ENCODE measurements at places on chromosomes 2 and 18. TPM values are rescaled to one million over a fixed set of nuclear protein-coding genes. Genes with fewer than 3 reads are reported as not detected.

GYPC gene
- 91.5 TPM for total RNA-seq

TRIM54 gene
- not detected for total RNA-seq

LIPT1 gene
- total RNA-seq, result 5.8 TPM

PDE11A gene
- total RNA-seq, result not detected

ALPI gene
- total RNA-seq, result not detected

PID1 gene
- 59.2 TPM for total RNA-seq

CLEC4F gene
- total RNA-seq, result 0.38 TPM

VWA3B gene
- total RNA-seq, result not detected

BMP10 gene
- not detected for total RNA-seq

DDX18 gene
- total RNA-seq, result 48.7 TPM

HOXD11 gene
- not detected for total RNA-seq

SLC16A14 gene
- total RNA-seq, result 3.3 TPM

NAT8 gene
- total RNA-seq, result not detected

SERPINB7 gene
- not detected for total RNA-seq

ZNF892 gene
- total RNA-seq, result 7.2 TPM

TUBB8B gene
- total RNA-seq, result not detected

ACSL3 gene
- 40.1 TPM for total RNA-seq

TRABD2A gene
- total RNA-seq, result 13.4 TPM

ANKRD30BL gene
- total RNA-seq, result not detected

WNT10A gene
- not detected for total RNA-seq

DNER gene
- total RNA-seq, result 0.57 TPM

EIPR1 gene
- 15.4 TPM for total RNA-seq

PLGLB1 gene
- total RNA-seq, result 13.0 TPM

AQP12B gene
- not detected for total RNA-seq

HDLBP gene
- total RNA-seq, result 434 TPM

IL1RN gene
- 105 TPM for total RNA-seq

SNORC gene
- 0.17 TPM for total RNA-seq

COQ10B gene
- total RNA-seq, result 26.9 TPM

COL6A3 gene
- 983 TPM for total RNA-seq

DSG4 gene
- not detected for total RNA-seq

CCDC141 gene
- total RNA-seq, result 24.5 TPM

NDC80 gene
- 2.0 TPM for total RNA-seq

DES gene
- 20.5 TPM for total RNA-seq

ALPP gene
- not detected for total RNA-seq

TEX44 gene
- not detected for total RNA-seq

DOK6 gene
- 0.66 TPM for total RNA-seq

NMUR1 gene
- 10.2 TPM for total RNA-seq

SCN2A gene
- total RNA-seq, result 0.22 TPM

LAMA1 gene
- total RNA-seq, result 1.3 TPM

EXOC6B gene
- 40.5 TPM for total RNA-seq

CPS1 gene
- 7.3 TPM for total RNA-seq

CLASP1 gene
- 102 TPM for total RNA-seq

RESP18 gene
- not detected for total RNA-seq

SERPINB12 gene
- not detected for total RNA-seq

CXCR1 gene
- not detected for total RNA-seq

CNNM3 gene
- 9.9 TPM for total RNA-seq

LRRTM1 gene
- not detected for total RNA-seq

BOLL gene
- total RNA-seq, result not detected

KCNF1 gene
- total RNA-seq, result not detected

CCDC68 gene
- total RNA-seq, result 17.5 TPM

SNTG2 gene
- total RNA-seq, result 5.3 TPM

CFAP65 gene
- not detected for total RNA-seq

FLACC1 gene
- total RNA-seq, result 0.68 TPM

NYAP2 gene
- not detected for total RNA-seq

BIRC6 gene
- total RNA-seq, result 144 TPM

MEP1B gene
- total RNA-seq, result not detected

SOWAHC gene
- 9.2 TPM for total RNA-seq

TACR1 gene
- 7.3 TPM for total RNA-seq

UPP2 gene
- not detected for total RNA-seq
